ENCODE measurements at places on chromosomes 4 and X.
A peak's percentile ranks its signal among the peaks of the same experiment; 100 is the strongest.

DNA sequence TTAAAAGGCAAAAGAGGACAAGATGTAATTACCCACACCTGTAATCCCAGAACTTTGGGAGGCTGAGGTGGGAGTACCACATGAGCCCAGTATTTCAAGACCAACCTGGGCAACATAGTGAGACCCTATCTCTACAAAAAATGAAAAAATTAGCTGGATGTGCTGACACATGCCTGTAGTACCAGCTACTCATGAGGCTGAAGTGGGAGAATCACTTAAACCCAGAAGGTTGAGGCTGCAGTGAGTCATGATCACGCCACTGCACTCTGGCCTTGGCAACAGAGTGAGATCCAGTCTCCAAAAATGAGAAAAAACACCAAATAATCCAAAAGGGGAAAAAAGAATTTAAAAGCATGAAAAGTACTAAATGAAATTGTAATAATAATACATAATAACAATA lies 30.8 kb downstream of the NR0B1 start:
- no peak for DNase-seq

DNA sequence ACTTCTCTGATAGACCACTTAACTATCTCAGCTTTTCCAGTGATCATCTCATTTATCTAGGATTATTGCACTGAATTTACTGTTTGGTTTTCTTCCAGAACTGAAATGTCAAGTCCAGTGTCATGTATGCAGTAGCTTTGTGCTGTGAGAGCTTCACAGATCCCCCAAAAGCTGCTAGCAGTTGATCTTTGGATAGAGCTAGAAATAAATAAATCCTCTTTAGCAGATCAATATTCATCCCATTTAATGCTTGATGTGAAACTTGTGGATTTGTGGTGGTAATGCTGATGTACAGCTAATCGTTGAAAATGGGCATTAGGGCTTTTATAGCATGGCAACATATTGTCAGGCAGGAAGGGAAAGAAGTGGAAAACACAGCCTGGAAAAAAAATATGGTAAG lies 509.6 kb upstream of the FAM241A start:
- peak; percentile 81 for DNase-seq

- peak; percentile 30 for DNase-seq
Observed at GRCh38 chrX:49761481-49761880, 65.7 kb upstream of the PAGE1 start.

DNA sequence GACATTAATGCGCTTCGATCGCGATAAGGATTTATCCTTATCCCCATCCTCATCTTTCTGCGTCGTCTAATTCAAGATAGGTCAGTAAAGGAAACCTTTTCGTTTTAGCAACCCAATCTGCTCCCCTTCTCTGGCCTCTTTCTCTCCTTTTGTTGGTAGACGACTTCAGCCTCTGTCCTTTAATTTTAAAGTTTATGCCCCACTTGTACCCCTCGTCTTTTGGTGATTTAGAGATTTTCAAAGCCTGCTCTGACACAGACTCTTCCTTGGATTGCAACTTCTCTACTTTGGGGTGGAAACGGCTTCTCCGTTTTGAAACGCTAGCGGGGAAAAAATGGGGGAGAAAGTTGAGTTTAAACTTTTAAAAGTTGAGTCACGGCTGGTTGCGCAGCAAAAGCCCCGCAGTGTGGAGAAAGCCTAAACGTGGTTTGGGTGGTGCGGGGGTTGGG lies 528 bp upstream of the FGF2 start:
- DNase-seq: peak; percentile 12

DNA sequence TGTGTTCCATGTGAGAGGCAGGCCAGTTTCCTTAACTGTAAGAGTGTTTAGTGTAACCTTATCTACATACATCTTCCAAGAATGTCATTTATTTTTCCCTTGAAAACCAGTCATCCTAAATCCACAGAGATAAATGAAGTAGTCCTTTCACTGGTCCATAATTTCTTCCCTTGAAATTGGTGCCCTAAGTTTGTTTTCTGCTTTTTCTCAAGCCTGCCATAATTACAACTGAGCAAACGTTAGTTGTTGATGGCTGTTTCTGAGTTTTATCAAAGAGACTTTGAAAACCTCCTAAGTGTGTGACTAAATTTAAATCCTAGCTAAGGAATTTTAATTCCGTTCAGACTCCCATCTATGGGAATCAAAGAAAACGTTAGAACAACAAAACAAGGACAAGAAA lies 3.6 kb upstream of the TDO2 start:
- DNase-seq: no peak

GRCh38 chrX:74451450-74452198 lies 30.3 kb downstream of the SLC16A2 start:
- DNase-seq: no peak

- DNase-seq: no peak
Observed at GRCh38 chr4:76882630-76883029, 15.3 kb downstream of the SOWAHB start.

GRCh38 chrX:25968920-25969319 lies 169.2 kb upstream of the MAGEB18 start:
- DNase-seq: peak; percentile 38

DNA sequence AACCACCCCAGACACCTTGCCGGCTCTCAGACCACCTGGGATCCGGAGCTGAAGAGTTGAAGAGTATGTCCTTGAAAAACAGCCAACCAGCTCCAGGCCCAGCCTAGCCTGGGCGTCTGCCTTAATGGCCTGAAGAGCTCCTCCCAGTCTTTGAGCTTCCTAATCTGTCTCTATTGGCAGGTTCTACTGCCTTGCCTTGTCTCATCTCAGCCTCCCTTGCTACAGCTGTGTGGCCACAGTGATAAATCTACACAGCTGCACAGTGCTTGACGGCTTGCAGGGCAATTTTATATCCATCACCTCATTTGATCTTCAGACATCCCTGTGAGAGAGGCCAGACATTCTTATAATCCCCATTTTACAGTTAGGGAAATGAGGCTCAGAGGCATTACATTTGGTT lies 19.9 kb downstream of the AWAT2 start:
- DNase-seq: peak; percentile 79

- DNase-seq: no peak
Observed at GRCh38 chr4:151753056-151753455, 7.8 kb downstream of the GATB start.

GRCh38 chrX:40504801-40505605 lies 75.8 kb upstream of the ATP6AP2 start:
- DNase-seq: no peak

DNA sequence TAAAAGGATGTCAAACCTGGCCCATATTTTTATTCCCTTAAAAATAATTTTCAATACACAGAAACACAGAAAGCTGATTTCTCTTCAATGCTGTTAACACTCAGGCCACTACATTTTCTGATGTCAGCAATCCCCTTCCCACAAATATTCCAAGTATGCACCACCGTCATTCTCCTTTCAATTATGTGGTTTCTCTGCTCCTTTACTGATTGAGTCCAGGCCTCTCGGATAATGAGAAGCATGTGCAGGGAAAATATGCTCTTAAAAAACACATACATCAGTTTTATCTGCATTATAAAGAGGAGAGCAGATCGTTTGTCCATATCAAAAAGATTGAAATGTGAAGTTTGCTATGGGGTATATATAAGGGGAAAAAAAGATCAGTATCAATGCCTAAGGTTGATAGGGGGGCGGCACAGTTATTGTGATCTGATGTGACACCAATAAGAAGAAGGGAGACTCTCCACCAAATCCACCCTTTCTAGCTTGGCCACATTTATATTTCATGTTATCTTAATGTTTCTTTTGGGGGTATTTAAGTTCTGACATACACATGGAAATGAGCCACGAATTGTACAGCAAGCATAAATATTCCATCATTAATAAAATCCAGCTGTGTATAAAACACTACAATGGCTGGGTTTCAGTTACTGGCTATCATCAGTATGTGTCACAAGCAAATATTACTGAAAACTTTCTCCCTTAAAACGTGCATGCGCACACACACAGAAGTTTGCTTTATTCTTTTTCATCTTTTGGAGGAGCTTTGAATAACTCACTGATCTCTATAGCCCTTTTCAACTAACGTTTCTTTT lies 6.4 kb downstream of the AMOT start:
- DNase-seq: no peak

Data from NCI-H82 (cell line).